ENCODE measurements at places on chromosomes 2 and 18.

GRCh38 chr18:54360406-54360805, 2.7 kb downstream of the C18orf54 start:
- DNase-seq, result peak; percentile 28

DNA sequence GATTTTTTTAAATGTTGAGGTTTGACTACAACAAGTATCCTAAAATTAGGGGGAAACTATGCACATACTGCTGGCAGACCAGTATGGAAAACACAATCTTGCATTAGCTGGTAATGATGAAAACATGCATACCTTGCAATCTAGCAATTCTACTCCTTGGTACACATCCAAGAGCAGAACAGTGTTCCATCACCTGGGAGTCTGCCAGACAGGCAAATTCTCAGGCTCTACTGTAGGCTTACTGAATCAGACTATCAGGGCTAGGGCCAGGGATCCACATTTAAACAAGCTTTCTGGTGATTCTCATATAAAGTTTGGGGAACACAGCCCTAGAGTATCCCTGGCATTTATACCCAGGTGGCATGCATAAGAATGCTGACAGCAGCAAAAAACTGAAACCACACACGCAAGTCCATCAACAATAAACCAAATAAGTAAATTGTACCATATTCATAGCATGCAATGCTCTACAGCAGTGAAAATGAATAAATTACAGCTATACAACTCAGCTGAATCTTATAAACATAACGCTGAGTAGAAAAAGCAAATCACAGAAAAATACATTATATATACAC, 13.6 kb downstream of the CDH2 start:
- peak; percentile 75 for DNase-seq

- peak; percentile 25 for DNase-seq
These were observed 14.8 kb downstream of the WDFY1 start for GRCh38 chr2:223930103-223930976.

- DNase-seq, result no peak
These were observed 170.8 kb downstream of the TMEM18 start for GRCh38 chr2:506451-506850.

DNA sequence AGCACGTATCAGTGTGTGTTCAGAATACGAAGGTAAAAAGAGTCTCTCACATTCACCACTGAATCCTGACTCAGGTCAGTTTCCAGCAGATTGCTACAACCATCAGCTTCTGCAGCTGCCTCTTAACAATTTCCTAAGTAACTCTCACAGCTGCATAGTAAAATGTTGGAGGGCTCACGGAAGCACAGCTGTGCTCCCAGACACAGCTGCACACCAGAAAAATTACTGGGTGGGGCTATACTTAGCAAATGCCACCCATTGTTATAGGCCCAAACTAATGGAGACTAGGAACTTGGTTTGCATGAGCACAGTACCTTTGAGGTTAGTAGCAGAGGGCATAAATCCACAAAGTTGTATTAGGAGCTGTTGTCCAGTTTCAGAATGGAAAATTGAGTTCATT, 153.9 kb upstream of the ERBB4 start:
- no peak for DNase-seq

DNA sequence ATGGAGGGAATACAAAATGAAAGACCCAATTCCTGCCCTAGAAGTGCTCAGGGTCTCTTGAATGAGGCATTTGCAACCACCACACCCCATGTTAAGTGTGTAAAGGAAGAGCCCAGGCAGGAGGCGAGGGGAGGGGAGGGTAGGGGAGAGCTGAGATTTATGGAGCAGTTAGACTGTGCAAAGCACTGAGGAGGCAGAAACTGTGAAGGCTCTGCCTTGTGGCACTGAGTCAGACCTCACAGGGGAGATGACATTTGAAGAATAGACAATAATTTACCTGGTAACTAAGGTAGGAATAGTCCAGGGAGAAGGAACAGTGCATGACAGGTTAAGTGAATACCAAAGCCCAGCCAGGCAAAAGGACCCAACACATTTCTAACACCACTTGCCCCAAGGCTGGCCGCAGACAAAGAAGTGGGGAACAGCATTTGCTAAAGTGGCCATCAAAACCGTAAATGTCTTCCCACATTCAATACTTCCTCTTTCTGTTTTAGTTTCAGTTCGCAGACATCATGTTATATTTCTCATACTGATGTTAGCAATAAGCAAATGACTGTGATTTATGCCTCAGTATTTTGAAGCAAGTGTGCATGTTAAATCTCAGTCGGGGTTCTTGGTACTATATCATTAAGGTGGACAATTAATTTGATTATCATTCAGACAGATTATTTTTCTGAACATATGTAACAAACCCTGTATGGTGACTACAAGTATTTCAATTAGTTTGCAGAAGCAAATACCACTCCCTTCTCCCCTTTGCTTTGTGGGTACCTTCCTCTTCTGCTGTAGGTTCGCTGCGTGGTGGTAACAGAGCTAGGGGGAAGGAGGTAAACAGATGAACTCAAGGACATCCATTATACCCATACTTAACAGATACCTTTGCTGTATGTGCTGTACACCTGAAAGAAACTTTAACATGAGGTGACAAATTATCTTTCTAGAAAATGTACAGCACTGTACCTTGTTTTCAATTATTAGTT, 27.5 kb downstream of the CDH20 start:
- no peak for DNase-seq

GRCh38 chr2:120863146-120863545, 127.5 kb downstream of the GLI2 start:
- DNase-seq, result no peak

DNA sequence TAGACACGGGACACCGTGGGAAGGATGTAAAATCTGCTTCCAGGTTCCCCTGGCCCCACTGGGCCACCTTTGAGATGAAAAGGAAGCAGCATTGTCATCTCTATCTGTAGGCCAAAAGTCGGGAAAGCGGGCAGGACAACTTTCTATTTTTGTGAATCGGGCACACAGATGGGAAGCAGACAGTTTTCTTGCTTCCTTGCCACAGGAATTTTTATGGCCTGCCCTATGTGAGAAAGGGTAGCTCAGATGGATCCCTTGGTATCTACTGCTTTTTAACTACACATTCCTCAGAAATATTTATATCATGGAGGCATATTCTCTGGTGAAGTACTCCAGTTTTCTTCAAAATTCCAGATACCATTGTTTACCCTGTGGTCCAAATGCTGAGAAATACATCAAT, 735.5 kb downstream of the CBLN2 start:
- DNase-seq, result no peak

DNA sequence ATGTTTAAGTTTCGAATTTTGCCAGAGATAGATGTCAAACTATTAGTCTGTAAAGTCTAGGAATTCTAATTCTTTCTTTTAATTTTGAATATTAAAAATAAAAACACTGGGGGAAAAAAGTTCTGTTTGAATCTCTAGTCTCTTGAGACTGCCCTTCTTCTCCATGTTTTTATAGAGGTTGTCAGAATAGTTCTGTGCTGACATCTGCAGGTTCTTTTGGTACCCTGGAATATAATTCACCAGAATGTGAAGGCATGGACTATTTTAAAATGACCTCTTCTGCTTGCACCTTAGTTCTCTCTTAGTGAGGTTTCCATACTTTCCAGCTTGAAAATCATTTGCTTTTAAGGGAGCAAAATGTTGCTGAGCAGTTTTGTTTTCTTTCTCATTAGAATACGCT, 121.0 kb upstream of the MSTN start:
- DNase-seq, result no peak

DNA sequence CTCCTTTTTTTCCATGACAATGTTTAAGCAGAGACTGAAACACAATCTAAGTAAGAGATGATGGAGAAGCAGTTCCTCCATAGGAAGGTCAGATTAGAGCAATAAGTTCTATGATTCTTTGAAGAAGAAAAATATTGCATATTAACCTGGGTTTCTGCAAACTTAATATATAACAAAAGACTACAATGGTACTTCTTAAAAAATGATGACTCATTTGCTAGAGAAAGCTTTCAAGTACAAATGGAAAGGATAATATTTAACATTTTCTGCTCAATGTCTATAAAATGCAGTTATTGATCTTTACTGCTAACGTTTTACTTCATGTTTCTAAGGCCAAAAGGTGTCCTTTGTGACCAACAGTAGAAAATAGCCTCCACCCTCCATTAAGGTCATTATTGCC, 158.6 kb downstream of the DOCK10 start:
- DNase-seq, result no peak

DNA sequence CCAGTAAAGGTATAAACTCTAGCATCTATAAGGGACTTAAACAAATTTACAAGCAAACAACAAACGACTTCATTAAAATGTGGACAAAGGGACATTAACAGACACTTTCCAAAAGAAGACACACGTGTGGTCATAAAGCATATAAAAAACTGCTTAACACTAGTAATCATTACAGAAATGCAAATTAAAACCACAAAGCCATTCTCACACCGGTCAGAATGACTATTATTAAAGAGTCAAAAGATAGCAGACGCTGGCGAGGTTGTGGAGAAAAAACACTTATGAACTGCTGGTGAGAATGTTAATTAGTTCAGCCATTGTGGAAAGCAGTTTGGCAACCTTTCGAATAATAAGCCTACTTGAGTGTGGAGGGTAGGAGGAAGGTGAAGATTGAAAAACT, 217.1 kb upstream of the DLGAP1 start:
- no peak for DNase-seq

- DNase-seq, result no peak
These were observed 111.0 kb downstream of the BCL2L11 start for GRCh38 chr2:111231532-111232252.

- no peak for DNase-seq
These were observed 33.8 kb downstream of the ACVR1 start for GRCh38 chr2:157842106-157842879.

DNA sequence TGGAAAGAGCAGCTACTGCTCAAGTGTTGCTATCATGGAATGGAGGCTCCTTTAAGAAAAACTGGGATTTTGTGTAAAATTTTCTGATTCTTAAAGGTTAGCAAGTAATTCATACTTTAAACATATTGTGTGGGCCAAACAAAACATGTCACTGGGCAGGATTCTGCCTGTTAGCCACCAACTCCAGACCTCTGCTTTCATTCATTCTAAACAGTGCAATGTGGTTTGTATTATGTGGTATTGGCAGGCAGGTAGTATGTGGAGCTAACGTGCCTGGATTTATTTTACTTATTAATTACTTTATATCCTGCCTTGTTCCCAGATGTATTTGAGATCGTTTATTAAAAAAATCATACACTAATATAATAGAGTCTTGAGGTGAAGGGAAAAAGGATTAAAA, 1521.3 kb upstream of the ACVR2A start:
- DNase-seq, result peak; percentile 27

GRCh38 chr18:62450546-62451410, 72.0 kb upstream of the ZCCHC2 start:
- peak; percentile 84 for DNase-seq

- no peak for DNase-seq
These were observed 7.0 kb downstream of the TTC31 start for GRCh38 chr2:74489906-74490305.

- DNase-seq, result no peak
These were observed 83.3 kb downstream of the ALPK2 start for GRCh38 chr18:58545338-58546296.

DNA sequence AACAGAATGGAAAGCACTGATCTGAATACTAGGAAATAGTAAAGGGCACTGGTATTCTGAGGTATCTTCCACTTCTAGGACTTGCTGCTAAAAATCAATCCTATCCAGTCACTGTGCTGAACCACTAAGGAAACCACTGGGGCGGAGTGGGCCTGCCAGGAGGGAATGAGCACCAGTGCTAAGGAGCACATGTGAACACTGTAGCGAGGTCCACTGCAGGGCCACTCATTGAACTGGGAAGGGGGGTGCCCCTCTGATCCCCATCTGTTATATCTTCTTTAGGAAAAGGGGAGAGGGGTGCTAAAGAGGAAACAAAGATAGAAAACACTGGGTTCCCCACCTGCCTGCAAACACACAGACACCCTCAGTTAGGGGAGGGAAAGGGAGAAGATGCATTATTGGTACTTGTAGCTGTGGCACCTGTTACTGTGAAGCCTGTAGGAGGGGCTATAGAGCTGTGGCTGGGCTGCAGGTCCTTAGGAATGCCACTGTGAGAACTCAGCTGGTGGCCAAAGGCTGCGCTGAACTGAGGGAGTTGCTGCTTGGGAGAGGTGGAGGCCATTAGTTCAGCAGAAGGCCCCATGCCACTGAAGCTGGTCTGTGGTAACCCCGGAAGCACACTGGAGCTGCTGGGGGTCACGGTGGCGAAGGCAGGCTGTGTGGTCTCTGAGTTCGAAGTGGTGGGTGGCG, 81.8 kb downstream of the INO80D start:
- peak; percentile 37 for DNase-seq

DNA sequence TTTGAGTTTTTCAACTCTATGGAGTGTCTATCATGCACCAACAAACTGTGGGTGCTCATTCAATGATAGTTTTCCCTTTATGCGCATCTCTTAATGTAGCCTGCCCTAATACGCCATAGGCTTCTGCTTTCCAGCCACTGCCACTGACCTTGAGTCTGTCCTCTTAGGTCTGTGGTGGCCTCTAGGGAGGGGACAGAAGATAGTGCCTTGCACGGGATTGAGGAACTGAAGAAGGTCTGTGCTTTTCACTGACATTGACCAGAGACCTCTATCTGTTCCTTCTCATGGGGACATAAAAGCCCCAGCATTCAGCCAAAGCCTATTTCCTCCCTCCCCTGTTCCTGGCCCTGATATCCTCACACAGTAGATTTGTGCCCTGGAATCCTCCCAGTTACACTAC, 2.3 kb downstream of the GCKR start:
- no peak for DNase-seq

GRCh38 chr2:154120706-154121105, 249.0 kb downstream of the GALNT13 start:
- no peak for DNase-seq

- no peak for DNase-seq
These were observed 2.7 kb upstream of the ZC3H6 start for GRCh38 chr2:112272669-112273068.

DNA sequence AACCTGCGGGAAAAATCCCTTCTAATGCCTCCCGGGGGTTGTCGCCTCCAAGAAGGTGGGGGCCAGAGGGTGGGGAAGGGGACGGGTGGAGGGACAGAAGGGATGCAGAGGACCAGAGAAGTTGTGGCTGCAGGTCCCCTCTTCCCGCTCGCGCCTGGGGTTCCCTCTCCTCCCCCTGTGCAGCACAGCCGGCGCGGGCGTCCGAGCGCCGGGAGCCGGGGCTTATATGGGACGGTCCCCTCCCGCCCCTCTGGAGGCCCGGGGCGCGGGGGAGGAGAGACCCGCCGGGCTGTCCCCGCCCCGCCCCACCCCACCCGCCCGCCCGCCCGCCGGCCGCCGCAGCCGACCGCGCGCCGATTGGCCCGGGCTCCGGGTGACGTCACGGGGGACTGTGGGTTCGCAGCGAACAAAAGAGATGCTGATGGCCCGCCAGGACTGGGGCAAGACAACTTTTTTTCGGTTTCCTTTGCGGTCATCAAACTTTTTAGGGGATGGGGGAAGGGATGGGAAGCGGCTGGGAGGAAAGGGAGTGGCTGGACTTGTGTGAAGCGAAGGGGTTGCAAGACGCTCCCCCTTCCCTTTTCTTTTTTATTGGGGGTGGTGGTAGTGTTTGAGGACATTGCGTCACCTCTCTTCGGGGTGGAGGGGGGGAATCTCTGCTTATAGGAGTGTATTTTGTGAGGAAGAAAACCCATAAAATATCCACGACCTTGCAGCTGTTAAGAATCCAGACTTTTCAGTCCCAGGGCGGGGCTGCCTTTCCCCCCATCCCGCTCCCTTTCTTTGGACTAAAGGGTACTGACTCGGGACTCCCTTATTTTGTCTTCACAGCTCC, at the start of gene FN1:
Gene FN1, minus strand, starts transcription at position 199 of the 835 bp plus-strand sequence. CDS start 266 bp downstream, outside the sequence.
- DNase-seq, result peak; percentile 99
